ENCODE measurements at places on chromosomes 12 and 14.

GRCh38 chr14:86673523-86673969, 1143.6 kb downstream of the FLRT2 start:
- DNase-seq, result no peak

GRCh38 chr12:110343736-110344555, 59.6 kb downstream of the ANAPC7 start:
- no peak for DNase-seq

- no peak for DNase-seq
These were observed 13.0 kb upstream of the VPS37B start for GRCh38 chr12:122908915-122909314.

- no peak for DNase-seq
These were observed 1.0 kb downstream of the NRIP2 start for GRCh38 chr12:2833810-2834209.

- no peak for DNase-seq
These were observed 613.7 kb downstream of the DIO2 start for GRCh38 chr14:79597566-79597965.

- DNase-seq, result no peak
These were observed 104.1 kb downstream of the SLC35F4 start for GRCh38 chr14:57761800-57762199.

DNA sequence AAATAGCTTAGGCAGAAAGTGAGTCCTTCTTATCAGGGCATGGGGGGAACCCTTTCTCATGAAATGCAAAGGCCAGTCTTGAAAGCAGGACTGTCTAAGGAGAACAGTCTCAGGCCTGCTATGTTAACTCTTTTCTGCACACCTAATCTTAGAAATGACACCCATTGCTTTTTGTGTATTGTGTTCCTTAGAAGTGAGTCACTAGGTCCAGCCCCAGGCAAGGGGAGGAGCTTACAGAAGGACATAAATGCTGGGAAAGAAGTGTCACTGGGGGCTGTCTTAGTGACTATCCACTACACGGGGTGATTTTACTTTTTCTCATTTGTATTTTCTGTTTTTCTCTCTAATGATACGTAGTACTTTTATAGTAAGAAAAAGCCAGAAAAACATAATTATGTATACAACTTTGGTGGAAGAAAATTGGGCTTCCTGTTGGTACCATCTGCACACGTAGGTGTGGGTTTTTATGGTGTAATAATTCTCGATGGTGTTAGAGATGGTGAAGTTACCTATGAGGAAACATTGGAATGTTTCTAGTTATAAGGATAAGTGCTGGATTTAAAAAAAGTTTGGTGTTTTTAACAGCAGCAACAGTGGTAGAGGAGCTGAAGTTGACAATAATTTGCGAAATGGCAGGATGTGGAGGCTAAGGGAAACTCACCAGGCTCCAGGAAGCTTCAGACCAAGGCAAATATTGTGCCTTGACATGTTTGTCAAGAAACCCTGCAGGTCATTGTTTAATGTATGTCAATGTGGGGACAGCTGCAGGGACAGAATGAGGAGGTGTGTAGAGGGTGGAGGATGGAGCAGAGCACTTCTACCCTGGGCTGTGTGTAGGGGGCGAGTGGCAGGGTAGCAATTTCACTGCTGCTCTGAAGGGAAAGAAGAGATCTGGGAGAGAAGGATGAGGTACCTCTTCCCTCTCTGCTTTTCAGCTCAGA, 214.9 kb downstream of the KTN1 start:
- DNase-seq, result no peak

- no peak for DNase-seq
These were observed 57.9 kb downstream of the PPP2R5C start for GRCh38 chr14:101819251-101819990.

GRCh38 chr12:96034621-96035282, 635 bp downstream of the LTA4H start:
- no peak for DNase-seq

DNA sequence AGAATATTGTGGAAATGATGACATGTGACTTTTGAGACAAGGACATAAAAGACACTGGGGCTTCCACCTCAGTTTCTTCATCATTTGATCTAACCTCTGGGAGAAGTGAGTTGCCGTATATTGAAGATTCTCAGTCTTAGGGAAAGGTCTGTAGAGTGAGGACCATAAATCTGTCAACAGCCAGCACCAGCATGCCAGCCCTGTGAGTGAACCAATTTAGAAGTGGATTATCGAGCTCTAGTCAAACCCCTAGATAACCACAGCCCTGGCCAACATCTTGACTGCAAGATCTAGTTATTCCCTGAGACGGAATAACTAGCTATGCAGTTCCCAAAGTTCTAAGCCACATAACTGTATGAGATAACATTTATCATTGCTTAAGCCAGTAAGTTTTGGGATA, 108.8 kb upstream of the PTPRR start:
- DNase-seq, result no peak

- DNase-seq, result no peak
These were observed 38.6 kb upstream of the NRXN3 start for GRCh38 chr14:78131616-78132015.

- no peak for DNase-seq
These were observed 503 bp downstream of the FBXO21 start for GRCh38 chr12:117189725-117190209.

DNA sequence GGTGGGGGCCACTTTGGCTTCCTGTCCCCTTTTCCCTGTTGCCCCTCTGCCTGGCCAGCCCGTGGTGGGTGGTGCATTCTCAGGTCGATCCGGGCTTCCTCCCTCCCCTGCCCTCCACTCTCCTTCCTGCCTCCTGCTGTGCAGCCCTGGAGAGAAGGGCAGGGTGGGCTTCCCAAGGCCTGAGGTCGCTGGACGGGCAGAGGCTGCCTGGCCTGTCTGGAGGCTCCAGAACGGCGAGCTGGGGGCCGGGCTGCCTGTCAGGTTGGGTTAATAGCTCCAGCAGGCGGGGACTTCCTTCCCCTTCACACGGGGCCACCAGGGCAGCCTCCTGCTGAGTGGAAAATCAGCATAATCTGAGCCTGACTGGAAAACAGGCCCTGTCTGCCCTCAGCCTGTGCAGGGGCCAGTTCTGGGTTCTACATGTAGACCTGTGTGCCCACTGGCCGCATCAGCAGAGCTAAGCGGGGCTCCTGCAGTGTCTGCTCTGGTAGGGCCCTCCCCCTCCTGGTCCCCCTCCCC, 11.3 kb downstream of the KIF26A start:
- DNase-seq, result no peak

GRCh38 chr12:41944216-41944615, 200.5 kb downstream of the GXYLT1 start:
- no peak for DNase-seq

DNA sequence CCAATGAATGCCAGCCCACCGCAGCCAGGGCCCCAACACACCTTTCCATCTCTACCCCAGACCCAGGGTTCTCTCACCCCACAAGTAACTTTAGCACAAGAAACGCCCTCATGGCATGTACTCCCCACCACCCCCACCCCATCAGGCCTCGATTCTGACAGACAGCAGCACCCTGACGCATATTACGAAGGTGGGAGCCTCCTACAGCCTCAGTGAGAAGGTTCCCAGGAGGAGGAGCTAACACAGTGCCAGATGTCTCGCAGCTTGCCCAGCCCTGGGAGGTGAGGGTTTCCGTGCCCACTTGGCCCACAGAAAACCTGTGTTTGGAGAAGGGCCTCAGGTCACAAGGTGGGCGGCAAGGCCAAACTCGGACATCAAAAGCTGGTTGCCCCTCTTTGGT, 32.4 kb downstream of the CCDC88C start:
- DNase-seq, result no peak

- no peak for DNase-seq
These were observed 3.9 kb downstream of the RNASE11 start for GRCh38 chr14:20583908-20584307.

DNA sequence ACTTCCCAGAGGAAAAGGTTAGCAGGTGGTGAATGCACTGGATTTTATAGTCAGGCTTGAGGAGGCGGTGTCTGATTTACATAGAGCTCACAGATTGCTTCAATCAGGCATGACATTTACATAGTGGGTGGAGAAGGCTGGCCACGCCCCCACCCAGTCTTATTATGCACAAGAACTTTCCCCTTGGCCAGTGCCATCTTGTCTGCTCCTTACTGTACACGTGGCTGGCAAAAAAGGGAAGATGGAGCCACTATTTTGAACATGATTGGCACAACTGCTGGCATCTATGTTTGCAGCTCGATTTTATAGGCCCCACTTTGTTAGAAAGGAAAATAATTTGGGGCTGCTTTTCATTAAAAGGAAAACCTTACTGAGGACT, 10.9 kb upstream of the LGMN start:
- DNase-seq, result no peak

- DNase-seq, result no peak
These were observed 1376.9 kb upstream of the TMEM132C start for GRCh38 chr12:126890097-126890496.

- no peak for DNase-seq
These were observed 22.2 kb upstream of the CFAP54 start for GRCh38 chr12:96466939-96467751.

- no peak for DNase-seq
These were observed 590 bp upstream of the CEBPE start for GRCh38 chr14:23119363-23120327.
